ENCODE measurements at places on chromosomes 3 and 15.
A peak's percentile ranks its signal among the peaks of the same experiment; 100 is the strongest.

DNA sequence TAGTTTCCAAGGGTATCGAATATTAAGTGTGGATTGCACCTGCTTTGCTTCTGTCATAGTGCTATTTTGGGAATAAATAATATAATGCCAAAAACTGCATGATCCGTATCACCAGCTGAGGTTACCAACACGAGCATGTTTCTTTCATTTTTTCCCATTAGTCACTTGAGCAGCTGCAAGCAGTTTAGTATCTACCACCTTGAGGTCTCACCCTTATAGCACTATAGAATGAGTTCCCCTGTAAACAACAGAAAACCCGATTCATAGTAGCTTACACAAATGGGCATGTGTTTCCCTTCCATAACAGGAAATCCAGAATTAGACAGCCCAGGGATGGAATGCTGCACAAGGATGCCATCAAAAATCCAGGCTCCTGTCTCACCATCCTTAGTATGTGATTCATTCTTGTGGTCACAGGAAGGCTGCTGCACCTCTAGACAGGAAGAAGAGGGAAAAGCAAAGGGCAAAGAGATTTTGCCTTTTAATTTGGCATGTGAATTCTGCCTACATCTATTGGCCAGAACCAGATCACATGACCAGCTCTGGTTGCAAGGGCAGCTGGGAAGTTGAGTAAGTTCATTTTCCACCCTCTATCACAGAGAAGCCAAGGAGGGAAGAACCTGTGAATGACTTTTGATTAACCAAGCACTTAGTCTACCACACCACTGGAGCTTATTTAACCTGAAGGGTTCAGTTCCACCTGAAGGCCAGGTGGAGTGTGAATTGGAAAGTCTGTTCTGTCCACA is 91.3 kb upstream of the SLC25A36 start:
- DNase-seq: no peak

DNA sequence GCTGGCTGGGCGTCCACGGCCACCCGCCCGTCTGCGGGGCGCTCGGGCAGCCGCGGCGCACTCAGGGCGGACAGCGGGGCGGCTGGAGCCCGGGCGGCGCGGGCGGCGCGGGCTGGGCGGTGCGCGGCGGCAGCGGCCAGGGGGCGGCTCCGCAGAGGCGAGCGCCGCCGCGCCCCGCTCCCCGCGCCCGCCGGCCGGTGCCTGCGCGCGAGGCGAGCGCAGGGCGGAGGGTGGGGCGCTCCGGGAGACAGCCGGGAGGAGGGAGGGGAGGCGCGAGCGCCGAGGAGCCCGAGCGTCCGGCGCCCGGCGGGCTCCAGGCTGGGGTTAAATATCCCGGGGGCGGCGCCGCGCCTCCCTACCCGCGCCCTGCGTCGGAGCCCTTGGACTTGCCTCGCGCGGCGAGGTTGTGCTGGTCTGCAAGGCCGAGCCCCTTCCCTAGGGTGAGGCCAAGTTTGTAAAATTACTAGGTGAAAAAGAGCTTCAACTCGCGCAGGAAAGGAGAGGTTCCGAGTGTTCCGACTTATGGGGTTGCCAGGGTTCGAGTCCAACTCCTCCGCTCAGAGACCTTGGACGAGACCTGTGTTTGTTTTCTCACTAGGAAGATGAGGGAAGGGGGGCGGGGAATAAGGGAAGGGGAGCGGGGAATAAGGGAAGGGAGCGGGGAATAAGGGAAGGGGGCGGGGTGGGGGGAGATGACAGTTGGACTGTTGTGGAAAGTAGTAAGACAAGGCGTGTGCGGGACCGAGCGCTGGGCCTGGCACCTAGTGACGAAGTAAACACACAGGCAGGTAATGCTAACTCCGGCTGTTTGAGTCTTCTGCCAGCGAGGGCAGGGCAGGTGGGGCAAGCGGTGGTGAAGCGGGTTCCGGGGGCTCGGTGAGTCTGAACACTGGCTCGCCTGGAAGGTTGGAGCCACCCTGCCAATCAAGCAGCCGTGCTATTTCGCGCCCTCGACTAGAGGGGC is at the start of gene TNFAIP8L3:
Gene TNFAIP8L3, minus strand, starts transcription at position 301 of the 964 bp plus-strand sequence. CDS start 311 bp downstream, outside the sequence.
- DNase-seq: no peak

GRCh38 chr15:50546566-50546965 is at the start of gene USP50:
Gene USP50, minus strand, starts transcription at chr15:50546666. Its CDS starts 141 bp downstream, at chr15:50546525.
- no peak for DNase-seq

DNA sequence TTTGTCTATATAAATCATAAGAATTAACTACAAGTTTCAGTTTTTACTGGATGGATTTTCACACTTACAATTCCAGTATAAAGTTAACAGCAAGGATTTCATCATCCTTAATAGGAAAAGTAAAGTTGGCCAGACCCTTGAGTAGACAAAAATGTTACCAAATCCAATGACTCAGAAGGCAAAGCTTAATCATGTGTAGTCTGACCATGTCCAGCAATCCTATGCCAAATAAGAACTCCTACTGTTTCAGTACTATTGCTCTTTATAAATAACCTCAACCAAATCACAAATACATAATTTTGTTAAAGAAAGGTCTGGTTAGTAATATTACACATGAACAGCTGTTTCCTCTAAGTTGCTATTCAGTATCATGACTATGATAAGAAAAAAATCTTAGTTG is 35.0 kb downstream of the PLOD2 start:
- DNase-seq: no peak

DNA sequence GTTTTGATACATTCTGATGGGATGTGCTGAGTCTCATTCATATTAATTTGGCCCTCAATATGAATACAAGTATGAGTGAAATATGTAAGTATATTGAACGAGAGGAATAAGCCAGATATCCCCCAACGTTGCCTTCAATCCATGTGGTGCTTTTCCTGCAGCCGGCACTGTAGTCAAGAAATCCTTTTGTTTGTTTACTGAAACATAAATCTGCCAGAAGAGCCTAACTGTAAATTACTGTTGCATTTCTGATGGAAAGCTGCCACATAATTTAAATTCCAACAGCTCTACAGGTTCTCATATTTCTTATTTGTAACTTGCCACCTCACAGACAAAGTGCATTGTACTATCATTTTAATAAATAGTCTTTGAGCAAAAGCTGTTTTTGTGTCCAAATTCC is 314.0 kb downstream of the KBTBD8 start:
- no peak for DNase-seq

DNA sequence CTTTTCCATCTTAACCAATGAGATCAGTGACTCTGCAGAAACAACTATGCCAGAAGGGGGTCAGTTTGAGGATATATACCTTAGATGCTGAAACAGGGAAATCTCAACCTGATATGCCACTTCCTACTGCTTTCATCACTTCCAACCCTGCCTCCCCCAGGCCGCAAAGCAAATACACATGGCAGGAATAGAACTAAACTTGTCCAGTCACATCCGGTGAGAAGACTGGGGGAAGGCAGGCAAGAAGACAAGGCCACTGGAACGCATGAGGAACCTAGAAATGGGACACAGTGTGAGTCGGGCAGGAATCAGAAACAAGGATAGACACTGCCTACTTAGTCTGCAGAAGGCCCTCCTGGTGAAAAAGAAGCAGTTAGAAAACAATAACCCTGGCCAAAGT is 90.6 kb downstream of the MYO5A start:
- no peak for DNase-seq

DNA sequence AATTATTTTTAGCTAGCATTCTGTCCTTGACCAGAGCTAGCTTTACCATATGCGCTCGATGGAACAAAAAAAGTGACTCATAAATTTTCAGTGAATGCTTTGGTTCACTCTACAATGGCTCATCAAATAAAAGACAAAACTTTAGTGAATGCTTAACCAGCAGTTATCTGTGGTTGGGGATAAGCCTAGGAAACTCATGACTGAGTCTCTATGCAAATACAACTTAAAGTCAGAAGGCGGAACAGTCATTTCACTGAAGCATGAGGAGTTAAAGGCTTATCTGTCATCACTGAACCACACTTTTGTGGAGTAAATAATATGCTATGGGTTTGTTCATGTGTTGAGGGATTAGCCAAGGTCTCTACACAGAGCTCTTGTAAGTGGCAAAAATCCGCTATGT is 308.4 kb downstream of the SQOR start:
- no peak for DNase-seq

- DNase-seq: no peak
Measured at GRCh38 chr15:99059010-99059981, 45.6 kb upstream of the SYNM start.

DNA sequence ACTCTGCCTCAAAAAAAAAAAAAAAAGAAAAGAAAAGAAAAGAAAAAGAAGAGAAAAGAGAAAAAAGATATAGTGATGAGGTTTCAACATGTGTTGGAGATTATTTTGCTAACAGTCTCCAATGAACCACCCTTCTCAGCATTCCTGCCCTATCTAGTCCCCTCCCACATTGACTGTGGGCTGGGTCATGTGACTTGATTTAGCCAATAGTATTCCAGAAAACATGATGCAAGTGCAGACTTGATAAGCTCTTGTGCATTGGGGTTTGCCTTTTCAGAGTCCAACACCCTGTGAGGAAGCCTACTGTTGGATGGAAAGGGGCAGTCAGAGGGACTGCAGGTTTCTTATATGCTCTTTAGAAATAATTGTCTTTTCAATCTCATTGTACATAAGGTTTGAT is 37.8 kb upstream of the MED12L start:
- DNase-seq: no peak

DNA sequence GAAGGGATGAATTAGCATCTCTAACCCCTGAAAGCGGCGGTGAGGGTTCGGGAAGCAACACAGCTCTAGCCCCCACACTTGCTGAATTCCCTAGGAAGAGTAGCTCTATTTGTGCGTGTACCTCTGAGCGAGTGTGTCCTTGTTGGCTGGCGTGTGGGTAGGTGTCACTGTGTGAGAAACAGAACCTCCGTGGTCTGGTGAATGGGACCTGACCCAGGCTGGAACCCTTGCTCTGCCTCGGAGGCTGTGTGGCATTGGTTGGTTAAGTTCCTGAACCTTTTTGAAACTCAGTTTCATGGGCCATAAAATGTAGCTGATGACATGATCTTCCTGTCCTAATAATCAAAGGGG is 414 bp upstream of the TMEM115 start:
- no peak for DNase-seq

DNA sequence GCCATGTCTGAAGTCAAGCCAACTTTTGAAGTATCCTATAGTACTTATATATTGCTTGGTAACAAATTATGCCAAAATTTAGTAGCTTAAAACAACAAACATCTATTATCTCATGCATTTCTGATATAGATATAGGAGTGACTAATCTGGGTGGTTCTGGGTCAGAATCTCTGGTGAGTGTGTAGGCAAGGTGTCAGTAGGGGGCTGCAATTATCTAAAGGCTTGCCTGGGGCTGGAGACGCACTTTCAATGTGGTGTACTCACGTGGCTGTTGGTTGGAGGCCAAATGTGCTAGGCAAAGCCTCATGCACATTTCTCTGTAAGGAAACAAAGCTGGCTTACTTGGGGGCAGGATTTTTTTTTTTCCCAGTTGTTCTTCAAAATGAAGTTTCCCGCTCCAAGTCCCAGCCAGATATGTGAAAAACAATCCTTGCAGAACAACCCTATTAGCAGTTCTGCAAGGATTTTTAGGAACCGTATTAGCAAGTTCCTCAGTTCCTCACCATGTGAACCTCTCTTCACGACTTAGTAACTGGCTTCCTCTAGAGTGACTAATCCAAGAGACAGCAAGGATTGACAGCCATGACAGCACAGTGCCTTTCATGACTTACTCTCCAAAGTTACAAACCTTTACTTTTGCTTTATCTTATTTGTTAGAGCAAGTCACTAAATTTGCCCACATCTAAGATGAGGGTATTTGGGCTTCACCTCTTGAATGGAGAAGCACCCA is 25.8 kb downstream of the GREM1 start:
- no peak for DNase-seq

GRCh38 chr15:52057996-52058395 is 39.0 kb downstream of the MAPK6 start:
- DNase-seq: no peak

DNA sequence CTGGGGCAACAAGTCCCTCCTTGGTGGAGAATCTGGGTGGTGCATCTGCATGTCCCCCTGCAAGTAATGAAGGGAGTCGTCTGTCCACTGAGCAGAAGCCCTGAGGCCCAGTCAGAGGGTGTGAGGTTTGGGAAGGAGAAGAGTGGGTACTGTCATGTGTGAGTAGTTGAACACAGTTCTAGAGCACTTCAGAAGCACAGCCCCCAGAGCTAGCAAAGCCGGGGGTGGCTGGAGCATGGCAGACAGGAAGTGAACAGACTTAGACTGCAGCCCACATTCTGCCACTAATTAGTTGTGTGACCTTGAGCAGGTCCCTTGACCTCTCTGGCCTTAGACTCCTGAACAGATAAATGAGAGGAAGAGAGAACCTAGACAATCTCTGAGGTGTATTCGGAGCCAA is 207.6 kb downstream of the UACA start:
- no peak for DNase-seq

GRCh38 chr3:116005404-116005803 is 382.1 kb downstream of the GAP43 start:
- DNase-seq: no peak

DNA sequence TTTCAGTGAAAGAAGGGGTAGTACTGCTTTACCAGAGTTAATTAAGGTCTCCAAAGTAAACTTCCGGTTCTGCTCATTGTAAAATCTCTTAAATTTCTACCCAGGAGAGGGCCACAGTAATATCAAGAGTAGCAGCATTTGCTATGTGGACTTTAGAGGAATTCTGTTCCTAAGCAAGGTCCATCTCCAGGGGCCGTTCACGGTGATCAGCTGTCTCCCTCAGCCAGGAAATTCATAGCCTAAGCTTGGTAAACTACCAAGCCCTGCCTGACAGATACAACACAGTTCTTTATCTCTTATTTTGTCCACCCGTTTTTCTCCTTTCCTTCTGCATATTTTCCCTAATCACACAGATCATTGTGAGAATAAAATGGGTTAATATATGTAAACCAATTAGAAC is 2.3 kb downstream of the DUT start:
- no peak for DNase-seq

GRCh38 chr15:57323299-57323805 is 53.0 kb upstream of the CGNL1 start:
- no peak for DNase-seq

DNA sequence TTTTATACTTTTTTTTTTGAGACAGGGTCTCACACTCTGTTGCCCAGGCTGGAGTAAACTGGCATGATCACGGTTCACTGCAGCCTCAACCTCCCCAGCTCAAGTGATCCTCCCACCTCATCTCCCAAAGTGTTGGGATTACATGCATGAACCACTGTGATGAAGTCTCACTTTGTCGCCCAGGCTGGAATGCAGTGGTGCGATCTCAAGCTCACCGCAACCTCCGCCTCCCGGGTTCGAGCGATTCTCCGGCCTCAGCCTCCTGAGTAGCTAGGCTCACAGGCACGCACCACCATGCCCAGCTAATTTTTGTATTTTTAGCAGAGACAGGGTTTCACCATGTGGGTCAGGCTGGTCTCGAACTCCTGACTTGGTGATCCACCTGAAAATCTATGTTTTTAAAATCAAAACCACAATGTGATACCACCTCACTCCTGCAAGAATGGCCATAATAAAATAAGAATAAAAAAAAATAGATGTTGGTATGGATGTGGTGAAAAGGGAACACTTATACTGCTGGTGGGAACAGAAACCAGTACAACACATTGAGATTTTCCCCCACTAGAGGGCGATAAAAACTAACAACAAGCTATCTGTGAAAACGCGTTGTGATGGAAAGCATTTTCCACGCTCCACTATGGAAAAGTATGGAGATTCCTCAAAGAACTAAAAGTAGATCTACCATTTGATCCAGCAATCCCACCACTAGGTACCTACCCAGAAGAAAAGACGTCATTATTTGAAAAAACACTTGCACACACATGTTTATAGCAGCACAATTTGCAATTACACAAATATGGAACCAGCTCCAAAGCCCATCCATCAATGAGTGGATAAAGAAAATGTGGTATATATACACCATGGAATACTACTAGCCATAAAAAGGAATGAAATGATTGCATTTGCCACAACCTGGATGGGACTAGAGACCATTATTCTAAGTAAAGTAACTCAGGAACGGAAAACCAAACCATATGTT is 26.8 kb upstream of the OCA2 start:
- DNase-seq: peak; percentile 42
